ENCODE measurements at places on chromosomes 3 and 15. TPM values are rescaled to one million over a fixed set of nuclear protein-coding genes. Genes with fewer than 3 reads are reported as not detected.

The MUSTN1 gene
- 1.9 TPM for total RNA-seq

The OR5K2 gene
- not detected for total RNA-seq

The IL17RB gene
- 0.42 TPM for total RNA-seq

The RTP1 gene
- not detected for total RNA-seq

- H3K27me3 ChIP-seq, result no peaks in the 10 kb centered on the region
- H3K4me3 ChIP-seq, result no peak overlapping the region
- DNase-seq, result no peak
- no peak overlapping the region for H3K27ac ChIP-seq
- no peaks in the 10 kb centered on the region for H3K36me3 ChIP-seq
- peaks cover 2% of the 10 kb centered on the region for H3K4me1 ChIP-seq
Observed at GRCh38 chr3:8303466-8303865, 198.2 kb upstream of the LMCD1 start.

DNA sequence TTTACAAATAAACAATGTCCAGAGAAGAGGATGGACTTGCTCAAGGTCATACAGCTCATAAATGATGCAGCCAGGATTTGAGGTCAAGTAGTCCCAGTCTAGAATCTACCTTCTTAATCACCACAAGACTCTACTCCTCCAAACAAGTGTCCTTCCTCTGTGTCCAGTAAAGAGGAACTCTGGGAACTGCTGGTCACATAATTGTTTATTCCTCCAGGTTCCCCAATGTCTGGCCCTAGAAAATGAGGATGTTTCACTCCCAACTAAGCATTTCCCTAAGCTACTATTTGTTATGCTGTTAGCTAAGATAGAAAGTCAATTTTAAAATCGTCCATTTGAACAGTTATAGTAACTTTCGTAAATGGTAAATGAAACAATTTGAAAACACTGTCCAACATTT is 192.4 kb downstream of the FHIT start:
- H3K27ac ChIP-seq, result no peak overlapping the region
- no peak for DNase-seq
- H3K36me3 ChIP-seq, result no peaks in the 10 kb centered on the region
- no peak overlapping the region for H3K4me3 ChIP-seq
- no peaks in the 10 kb centered on the region for H3K27me3 ChIP-seq

GRCh38 chr3:73073091-73073707 is 11.7 kb downstream of the EBLN2 start:
- no peaks in the 10 kb centered on the region for H3K36me3 ChIP-seq
- no peaks in the 10 kb centered on the region for H3K27me3 ChIP-seq
- peak overlapping the region; percentile 53 for H3K4me3 ChIP-seq
- peaks cover 33% of the 10 kb centered on the region for H3K4me1 ChIP-seq

DNA sequence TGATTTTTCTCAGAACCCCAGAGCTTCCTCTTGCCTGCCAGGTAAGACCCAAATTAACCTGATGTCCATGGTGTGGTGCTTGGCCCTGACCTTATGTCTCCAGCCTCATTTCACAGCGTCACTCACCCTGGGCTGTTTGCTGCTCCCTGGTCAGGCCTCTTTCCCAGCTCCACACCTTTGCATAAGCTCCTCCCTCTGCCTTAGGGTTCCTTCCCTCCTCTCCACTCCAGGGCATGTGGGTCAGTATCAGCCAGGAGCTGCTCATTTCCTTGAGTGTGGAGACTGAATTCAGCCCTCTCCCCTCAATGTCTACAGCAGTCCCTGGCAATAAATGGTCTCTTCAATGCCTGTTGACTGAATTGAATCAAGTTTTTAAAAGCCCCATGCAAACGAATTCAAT is 75.6 kb upstream of the ANKRD34C start:
- no peaks in the 10 kb centered on the region for H3K36me3 ChIP-seq
- no peak for DNase-seq
- no peaks in the 10 kb centered on the region for H3K4me1 ChIP-seq
- no peak overlapping the region for H3K27ac ChIP-seq
- peaks cover 30% of the 10 kb centered on the region for H3K27me3 ChIP-seq

- H3K27ac ChIP-seq, result no peak overlapping the region
- H3K4me3 ChIP-seq, result no peak overlapping the region
- peaks cover 23% of the 10 kb centered on the region for H3K27me3 ChIP-seq
- H3K4me1 ChIP-seq, result peaks cover 13% of the 10 kb centered on the region
- H3K36me3 ChIP-seq, result peaks cover 2% of the 10 kb centered on the region
Observed at GRCh38 chr15:66705277-66706146, 3.5 kb downstream of the SMAD6 start.

DNA sequence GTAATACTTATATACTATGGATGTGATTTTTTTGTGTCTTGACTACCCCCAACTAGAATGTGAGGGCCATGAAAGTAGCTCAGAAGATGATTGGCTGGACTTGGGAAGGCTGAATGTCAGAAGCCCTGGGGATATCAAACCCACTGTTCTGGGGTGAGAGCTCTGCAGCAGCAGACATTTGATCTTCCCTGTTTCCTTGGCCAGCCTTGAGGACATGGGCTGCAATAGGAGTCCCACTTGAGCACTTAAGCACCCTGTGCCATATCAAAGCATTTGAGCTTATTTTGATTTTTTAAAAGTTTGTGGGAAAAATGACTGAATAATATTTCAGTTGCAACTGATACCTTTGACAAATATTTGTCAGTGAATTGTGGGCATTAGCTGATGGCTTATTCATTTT is 21.7 kb downstream of the GTF2E1 start:
- no peaks in the 10 kb centered on the region for H3K27me3 ChIP-seq
- peaks cover 7% of the 10 kb centered on the region for H3K4me1 ChIP-seq
- H3K36me3 ChIP-seq, result peaks cover 29% of the 10 kb centered on the region
- H3K27ac ChIP-seq, result no peak overlapping the region

- H3K27ac ChIP-seq, result no peak overlapping the region
- peaks cover 15% of the 10 kb centered on the region for H3K27me3 ChIP-seq
- H3K36me3 ChIP-seq, result no peaks in the 10 kb centered on the region
- no peak overlapping the region for H3K4me3 ChIP-seq
- no peaks in the 10 kb centered on the region for H3K4me1 ChIP-seq
Observed at GRCh38 chr3:149332771-149333170, 665 bp downstream of the TM4SF18 start.

- peaks cover 13% of the 10 kb centered on the region for H3K27me3 ChIP-seq
- H3K36me3 ChIP-seq, result peaks cover 42% of the 10 kb centered on the region
- no peak overlapping the region for H3K4me3 ChIP-seq
- no peak for DNase-seq
- H3K4me1 ChIP-seq, result peaks cover 26% of the 10 kb centered on the region
Observed at GRCh38 chr15:50066202-50066601, 52.8 kb downstream of the ATP8B4 start.

DNA sequence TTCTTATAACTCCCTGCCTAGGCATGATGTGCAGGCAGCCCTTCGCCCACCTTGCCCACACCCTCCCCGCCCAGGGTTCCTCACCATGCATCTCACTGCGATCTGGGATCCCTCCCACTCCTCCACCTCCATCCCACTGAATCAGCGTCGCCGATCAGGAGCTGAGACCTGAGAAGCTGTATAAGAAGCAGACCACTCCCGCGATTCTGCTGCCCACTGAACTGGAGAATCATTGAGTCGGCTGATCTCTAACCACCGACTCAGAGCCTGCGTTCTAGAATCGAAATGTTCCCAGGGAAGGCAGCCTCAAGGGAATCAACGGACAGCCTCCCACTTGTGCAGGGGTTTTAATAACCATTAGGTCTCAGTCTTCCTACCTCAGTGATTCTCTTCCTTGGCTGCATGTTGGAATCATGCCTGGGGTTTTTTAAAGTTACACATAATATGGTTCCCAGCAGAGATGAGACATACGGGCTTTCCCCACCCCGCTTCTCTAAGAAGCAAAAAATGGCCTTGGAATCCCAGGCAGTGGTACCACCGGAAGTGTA is 60.2 kb downstream of the TMEM44 start:
- DNase-seq, result no peak
- no peak overlapping the region for H3K4me3 ChIP-seq
- no peaks in the 10 kb centered on the region for H3K36me3 ChIP-seq
- no peak overlapping the region for H3K27ac ChIP-seq
- no peaks in the 10 kb centered on the region for H3K4me1 ChIP-seq
- peaks cover 37% of the 10 kb centered on the region for H3K27me3 ChIP-seq

GRCh38 chr3:24905266-24905665 is 410.6 kb upstream of the THRB start:
- H3K4me3 ChIP-seq, result no peak overlapping the region
- H3K4me1 ChIP-seq, result no peaks in the 10 kb centered on the region
- H3K27me3 ChIP-seq, result no peaks in the 10 kb centered on the region
- H3K36me3 ChIP-seq, result no peaks in the 10 kb centered on the region

GRCh38 chr3:63975723-63976122 is 47.6 kb downstream of the PSMD6 start:
- no peak for DNase-seq
- peaks cover 37% of the 10 kb centered on the region for H3K36me3 ChIP-seq
- H3K4me3 ChIP-seq, result no peak overlapping the region
- H3K27ac ChIP-seq, result peak overlapping the region; percentile 7
- peaks cover 72% of the 10 kb centered on the region for H3K4me1 ChIP-seq
- H3K27me3 ChIP-seq, result no peaks in the 10 kb centered on the region

- no peak overlapping the region for H3K27ac ChIP-seq
- H3K4me3 ChIP-seq, result no peak overlapping the region
- H3K36me3 ChIP-seq, result no peaks in the 10 kb centered on the region
- no peak for DNase-seq
- peaks cover 4% of the 10 kb centered on the region for H3K27me3 ChIP-seq
Observed at GRCh38 chr3:123807820-123808219, 76.3 kb downstream of the MYLK start.

DNA sequence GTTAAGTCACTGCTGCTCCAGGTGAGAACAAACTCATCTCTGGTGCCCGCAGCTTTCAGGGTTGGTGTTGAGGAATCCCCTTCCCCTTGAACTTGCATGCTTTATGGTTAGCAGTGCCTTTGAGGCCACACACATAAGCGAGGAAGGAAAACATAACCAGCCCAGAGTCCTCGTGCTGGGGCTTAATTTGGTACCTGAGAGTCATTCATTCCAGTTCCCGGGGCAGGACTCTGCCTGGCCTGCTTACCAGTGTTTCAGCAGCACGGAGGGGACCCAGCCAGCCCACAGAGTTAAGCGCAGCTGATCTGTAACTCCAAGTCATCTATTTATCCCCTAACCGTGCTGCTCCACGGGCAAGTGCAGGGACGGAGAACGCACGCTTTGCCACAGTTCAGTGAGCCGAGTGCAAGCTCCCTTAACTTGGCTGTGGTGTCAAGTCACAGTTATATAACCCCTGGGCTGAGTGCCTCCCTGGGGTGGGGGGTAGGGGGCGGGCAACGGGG is 302.3 kb upstream of the ICE2 start:
- no peaks in the 10 kb centered on the region for H3K27me3 ChIP-seq
- no peaks in the 10 kb centered on the region for H3K4me1 ChIP-seq
- H3K4me3 ChIP-seq, result no peak overlapping the region
- no peaks in the 10 kb centered on the region for H3K36me3 ChIP-seq

All from activated naive CD8-positive, alpha-beta T cell treated with anti-CD3 and anti-CD28 coated beads, Interleukin-2, amount 10 ng/mL, durations not matched to agents 7 days and 5 days (primary cell).